AG04450 (cell line): ENCODE measurements at places on chromosomes 13 and 19. TPM values are rescaled to one million over a fixed set of nuclear protein-coding genes. Genes with fewer than 3 reads are reported as not detected.

- DNase-seq: no peak
Measured at GRCh38 chr19:46614114-46614722, 10.7 kb downstream of the PTGIR start.

DNA sequence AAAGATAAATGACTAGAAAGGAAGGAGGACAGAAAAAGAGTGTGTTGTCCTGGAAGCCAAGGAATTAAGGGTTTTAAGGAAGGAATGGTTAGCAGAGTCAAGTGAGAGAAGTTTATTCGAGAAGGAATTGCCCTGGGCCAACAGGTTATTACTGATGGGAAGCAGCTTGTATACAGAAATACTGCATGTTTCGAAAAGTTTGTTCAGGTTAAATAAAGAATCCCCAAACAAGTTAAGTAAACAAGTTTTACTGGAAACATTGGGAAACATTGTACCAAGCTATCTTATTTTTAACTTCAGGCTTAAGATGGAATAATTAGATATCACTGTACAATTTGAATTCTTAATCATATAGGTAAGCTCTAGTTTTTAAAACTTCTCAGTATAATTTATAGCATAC, 28.2 kb upstream of the FBXL3 start:
- DNase-seq: no peak

GRCh38 chr19:42474743-42475142, 32.0 kb upstream of the CXCL17 start:
- no peak for DNase-seq

GRCh38 chr19:45477713-45478453, 10.1 kb downstream of the FOSB start:
- DNase-seq: no peak

DNA sequence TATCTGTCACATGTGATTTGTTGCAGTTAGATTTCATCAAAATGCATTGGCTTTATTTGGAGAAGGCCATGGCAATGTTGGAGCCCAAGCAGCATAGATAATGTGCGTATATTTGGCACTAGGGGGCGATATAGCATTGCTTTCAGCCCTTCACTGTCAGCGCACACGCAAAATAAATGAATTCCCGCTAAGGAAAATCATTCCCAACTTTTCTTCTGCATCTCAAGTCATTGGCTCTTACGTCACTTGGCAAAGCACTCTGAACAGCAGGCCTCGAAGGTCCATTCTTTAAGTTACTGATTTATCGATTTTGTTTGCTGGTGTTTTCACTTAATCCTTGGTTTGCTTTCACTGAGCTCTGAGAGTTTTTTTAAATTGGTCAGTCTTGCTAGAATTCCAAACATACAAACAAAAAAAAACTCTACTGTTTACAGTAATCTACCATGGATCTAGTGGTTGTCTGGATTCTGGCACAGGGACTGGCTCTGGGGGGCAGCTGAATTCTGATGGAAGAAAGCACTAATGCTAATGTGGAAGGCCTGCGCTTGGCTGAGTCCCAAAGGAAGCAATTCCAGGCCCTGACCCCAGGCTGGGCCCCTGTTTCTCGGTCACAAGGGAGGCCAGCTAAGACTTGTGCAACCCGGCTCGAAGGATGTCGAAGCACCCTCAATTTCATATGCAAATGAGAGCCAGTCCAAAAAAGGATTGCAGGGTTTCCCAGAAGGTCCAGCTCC, 97.7 kb upstream of the IPO5 start:
- peak; percentile 66 for DNase-seq

DNA sequence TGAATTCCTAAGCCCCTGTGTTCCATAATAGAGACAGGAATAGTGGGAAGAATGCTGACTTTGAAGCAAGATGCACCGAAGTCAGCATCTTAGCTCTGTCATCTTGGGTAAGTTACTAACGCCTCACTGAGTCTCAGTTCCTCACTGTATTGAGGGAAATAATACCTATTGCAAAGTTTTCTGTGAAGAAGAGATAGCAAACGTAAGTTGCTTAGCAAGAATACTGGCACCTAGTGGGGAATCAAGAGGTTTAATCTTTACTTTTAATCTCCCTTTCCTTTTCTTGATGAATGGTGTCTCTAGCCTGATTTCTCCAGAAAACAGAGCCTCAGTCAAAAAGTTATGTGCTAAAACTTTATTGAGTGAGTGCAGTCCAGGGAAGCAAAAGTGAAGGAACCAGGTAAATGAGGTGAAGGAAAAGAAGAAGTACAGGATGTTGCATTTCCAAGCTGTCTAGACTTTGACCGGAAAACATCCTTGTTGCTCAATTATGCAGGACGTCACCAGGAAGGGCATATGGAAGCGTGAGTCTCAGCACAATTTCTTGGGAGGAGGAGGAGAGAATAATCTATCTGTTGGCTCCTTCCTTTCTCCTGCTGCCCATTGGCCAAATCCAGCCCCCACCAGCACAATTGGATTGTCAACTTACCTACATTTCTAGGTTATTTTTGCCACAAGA, 210.0 kb downstream of the B3GLCT start:
- DNase-seq: no peak

GRCh38 chr19:45771311-45771933, 2.4 kb upstream of the SIX5 start:
- no peak for DNase-seq

DNA sequence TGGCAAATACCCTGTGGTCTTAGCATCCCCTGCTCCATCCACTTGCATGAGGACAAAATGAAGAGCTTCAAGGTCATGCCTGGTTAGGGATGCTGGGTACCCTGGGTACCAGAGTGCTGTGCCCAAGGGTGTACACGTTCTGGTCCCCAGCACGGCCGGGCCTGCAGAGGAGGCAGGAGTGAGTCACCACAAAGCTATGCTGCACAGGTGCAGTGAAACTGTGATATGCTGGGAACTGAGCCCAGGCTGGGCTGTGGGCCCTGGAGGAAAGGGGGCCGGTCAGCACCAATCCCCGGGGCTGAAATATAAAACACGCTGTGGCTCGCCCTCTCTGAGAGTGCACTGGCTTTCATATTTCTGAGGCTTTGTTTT, 95.1 kb downstream of the TSHZ3 start:
- peak; percentile 8 for DNase-seq

DNA sequence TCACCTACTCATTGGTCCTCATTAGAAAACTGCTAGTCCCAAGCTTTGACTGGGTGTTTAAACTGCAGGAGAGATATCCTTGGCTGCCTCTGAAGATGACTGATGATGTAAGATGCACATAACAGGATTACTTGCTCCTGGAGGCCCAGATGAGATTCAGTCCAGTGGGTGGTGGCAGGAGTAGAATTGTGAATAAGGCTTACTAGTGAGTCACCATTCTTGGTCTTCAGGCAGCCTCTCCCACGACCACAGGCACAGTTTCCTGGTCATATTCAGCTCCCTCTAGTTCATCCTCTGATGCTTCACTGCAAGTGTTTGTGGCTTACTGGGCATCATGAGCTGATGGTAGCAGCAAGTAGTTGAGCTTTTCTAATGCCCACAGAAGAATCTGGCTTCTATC, 12.1 kb downstream of the SERTM1 start:
- DNase-seq: no peak

GRCh38 chr19:58265100-58265499, 13.7 kb upstream of the ZNF8 start:
- no peak for DNase-seq

DNA sequence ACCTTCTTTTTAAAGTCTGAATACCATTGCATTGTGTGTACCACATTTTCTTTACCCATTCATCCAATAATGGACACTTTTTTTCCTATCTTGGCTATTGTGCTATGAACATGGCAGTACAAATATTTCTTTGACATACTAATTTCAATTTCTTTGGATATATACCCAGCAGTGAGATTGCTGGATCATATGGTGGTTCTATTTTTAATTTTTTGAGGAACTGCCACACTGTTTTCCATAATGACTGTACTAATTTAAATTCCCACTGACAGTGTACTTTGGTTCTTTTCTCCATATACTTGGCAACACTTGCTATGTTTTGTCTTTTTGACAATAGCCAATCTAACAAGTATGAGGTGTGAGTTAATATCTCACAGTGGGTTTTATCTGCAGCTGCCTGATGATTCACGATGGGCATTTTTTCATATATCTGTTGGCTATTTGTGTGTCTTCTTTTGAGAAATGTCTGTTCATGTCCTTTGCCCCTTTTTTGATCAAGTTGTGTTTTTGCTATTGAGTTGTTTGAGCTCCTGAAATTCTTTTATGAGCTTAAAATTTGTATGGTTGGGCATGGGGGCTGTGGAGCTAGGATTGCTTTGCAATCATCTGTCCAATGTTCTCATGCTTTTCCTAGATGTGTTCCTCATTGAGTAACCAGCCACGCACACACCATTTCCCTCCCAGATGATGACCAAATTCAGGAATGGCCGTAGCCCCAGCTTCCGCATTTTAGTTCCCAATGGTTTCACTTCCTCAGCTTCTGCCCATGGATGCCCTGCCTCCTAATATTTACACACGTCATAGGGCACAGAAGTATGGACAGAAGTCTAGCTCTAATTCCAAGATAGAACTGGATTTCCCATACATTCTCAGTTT, 380.0 kb upstream of the SGCG start:
- DNase-seq: no peak

DNA sequence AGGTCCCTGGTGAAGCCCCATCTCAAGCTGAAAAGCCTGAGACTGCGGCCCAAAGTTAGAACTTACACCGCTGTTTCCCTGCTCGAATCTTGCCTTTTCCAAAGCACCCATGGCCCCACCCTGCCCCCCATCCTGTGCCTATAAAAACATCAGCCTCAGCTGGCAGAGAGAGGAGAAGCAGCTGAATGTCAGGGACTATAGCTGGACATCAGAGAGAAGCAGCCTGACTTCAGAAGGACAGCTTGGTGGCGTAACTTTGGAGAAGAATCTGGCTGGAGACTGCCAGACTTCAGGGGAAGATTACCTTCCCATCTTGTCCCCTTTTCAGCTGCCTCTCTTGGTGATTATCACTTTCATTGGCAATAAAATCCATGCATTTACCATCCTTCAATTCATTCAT, 9.3 kb upstream of the RCBTB2 start:
- no peak for DNase-seq

DNA sequence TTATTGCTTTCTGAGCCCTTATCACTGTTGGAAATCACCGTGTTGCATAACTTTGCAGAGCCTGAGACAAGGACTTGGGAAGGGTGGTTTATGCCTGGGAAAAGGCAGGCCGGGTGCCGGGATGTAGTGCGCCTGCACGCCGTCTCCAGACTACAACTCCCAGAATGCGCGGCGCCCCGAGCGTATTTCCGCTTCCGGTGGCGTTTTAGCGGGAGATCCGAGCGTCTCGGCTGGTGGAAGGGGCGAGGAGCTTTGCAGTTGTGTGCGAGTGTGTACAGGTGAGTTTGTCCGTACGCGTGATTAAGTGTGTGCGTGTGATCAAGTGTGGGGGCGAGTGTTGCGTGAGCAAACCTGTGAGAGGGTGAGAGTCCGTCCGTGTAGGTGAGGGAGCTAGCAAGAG, 75.4 kb downstream of the PEG3 start:
- DNase-seq: no peak

- DNase-seq: no peak
Measured at GRCh38 chr19:10979951-10980381, 19.1 kb downstream of the SMARCA4 start.

The NCCRP1 gene
- polyA plus RNA-seq: not detected in 2 replicates

The FFAR3 gene
- not detected in 2 replicates for polyA plus RNA-seq

The APOC1 gene
- 3.4 and 4.9 TPM in 2 replicates for polyA plus RNA-seq

The OSCAR gene
- polyA plus RNA-seq: 0.22 and 0.29 TPM in 2 replicates

The SUGP2 gene
- polyA plus RNA-seq: 39.2 and 44.2 TPM in 2 replicates

The CLIP3 gene
- polyA plus RNA-seq: 18.1 and 29.4 TPM in 2 replicates

The ANGPTL8 gene
- not detected in 2 replicates for polyA plus RNA-seq
